ENCODE measurements at places on chromosomes 2 and 18.

- no peak for DNase-seq
These were observed 248.3 kb downstream of the KCNE4 start for GRCh38 chr2:223300326-223300725.

- no peak for DNase-seq
These were observed 40.4 kb downstream of the PTPN2 start for GRCh38 chr18:12843420-12844350.

- DNase-seq: peak; percentile 78
These were observed 14.0 kb upstream of the DUSP2 start for GRCh38 chr2:96159084-96159830.

DNA sequence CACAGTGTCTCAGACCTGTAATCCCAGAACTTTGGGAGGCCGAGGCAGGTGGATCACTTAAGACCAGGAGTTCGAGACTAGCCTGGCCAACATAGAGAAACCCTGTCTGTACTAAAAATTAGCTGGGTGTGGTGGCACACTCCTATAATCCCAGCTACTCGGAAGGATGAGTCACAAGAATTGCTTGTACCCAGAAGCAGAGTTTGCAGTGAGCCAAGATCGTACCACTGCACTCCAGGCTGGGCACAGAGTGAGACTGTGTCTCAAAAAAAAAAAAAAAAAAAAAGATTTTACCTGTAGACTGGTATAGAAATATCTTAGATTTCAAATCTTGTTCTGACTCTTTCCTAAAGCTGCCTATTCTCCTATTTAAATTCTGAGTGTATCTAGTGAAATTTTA is 7.2 kb upstream of the KLHL29 start:
- no peak for DNase-seq

- DNase-seq: no peak
These were observed 27.1 kb downstream of the CAMKMT start for GRCh38 chr2:44388877-44389276.

DNA sequence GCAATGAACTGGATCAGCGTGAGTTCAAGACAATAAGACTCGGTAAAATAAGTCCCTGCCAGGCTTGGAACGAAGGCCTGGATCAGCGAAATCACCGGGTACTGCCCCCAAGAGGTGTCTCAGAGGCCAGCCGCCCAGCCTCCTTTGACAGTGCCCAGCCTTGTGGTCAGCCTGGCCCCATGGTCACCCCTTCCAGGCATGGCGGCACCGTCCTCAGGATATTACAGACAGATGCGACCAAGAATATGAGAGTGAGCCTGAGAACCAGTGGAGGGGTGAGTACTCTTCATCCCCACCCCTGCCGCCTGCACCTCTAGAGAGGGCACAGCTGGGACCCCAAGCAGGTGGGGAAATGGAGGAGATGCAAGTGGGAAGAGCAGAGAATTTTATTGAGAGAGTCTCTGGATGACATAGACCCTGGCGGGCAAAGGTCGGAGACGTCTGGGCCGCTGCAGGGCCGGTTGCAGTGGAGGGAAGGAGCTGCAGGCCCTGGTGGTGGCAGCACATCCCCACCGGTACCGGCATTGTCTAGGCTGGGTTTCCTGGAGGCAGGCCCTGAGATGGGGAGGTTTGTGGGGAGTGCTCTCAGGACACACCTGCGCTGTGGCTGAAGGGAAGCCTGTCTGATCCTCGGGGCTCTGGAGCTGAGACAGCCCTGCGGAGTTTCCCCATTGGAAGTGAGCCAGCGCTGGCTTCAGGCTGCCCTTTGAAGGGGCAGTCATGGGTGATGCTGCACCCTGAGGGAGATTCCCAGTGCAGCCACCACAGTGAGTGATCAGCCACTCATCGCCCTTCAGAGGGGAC is 190.0 kb downstream of the SEPTIN10 start:
- no peak for DNase-seq

- no peak for DNase-seq
These were observed 26.3 kb upstream of the EPG5 start for GRCh38 chr18:45993438-45993837.

DNA sequence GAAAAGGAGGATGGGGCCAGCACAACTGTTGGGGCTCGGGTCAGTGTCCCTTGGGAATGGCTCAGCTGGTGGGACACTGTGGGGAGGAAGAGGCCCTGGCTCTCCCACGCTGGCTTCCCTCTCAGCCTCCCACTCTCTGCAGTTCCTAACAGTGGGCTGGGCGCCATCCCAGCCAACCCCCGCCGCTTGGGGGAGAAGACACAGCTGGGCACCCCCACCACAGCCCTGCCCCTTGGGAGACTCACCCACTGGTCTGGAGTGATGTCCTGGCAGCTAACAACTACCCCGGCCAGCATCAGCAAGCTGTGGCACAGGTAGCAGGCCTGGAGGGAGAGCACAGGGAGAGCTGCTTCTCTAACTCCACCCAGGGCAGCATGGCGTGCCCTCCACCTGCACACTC is 8.3 kb upstream of the SEMA4C start:
- DNase-seq: no peak

GRCh38 chr18:79339094-79339908 is 56.4 kb upstream of the NFATC1 start:
- DNase-seq: no peak

DNA sequence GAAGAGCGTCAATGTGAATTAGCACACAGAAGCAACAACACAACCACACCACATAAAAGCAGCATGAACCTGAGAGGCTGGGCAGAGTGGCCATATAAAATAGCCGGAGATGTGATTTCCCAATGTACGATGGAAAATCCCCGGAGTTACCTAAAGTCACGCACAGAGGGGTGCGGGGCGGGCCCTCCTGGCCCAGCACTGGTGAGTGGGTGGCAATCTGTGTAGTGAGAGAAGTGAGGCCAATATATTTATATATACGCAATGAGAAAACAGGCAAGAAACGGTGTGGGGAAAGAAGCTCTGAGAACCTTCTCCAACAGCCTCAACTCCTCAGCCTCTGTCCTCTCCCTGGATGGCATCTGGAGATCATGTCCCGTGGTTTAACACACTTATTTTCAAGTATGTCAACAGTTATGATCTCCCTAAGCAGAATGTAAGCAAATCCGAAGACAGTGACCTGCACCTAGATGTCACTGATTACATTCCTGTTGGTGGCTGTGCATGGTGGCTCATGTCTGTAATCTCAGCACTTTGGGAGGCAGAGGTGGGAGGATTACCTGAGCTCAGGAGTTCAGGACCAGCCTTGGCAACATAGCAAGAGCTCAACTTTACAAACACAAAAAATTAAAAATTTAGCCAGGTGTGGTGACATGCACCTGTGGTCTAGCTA is 41.6 kb downstream of the CRACDL start:
- DNase-seq: no peak

DNA sequence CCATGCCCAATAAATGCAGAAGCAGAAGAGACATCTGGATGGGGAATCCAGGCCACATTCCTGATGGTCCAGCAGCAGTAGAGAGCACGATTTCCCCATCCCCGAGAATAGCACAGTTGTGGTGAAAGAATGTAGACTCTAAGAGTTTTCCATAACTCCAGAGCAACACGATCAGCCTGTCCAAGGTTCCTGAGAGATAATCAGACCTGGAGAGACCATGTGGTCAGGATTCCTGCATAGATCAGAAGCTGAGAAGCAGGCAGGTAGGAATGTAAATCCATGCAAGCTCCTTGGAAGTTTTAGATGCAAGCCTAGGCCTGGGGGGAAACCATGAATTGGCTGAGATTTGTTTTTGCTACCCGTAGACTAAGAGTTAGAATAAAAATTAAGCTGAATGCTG is 34.2 kb upstream of the PTPRM start:
- DNase-seq: no peak

GRCh38 chr2:127361929-127362885 is 25.6 kb downstream of the MAP3K2 start:
- no peak for DNase-seq

DNA sequence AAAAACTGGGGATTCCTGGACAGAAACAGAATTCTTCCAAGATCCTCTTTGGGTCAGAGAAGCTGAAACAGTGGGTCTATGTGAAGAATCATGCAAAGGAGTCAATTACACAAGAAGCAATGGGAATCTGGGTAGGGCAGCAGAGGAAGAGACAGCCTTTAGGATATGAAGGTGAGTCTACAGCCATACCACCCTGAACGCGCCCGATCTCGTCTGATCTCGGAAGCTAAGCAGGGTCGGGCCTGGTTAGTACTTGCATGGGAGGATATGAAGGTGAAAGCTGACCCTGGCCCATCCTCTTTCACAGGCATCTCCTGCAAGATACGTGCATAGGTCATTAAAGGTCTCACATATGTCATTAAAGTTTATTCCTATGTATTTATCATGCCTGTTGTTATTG is 1080.9 kb upstream of the FANCL start:
- no peak for DNase-seq

- no peak for DNase-seq
These were observed 347.7 kb downstream of the KIAA1328 start for GRCh38 chr18:37176621-37176934.

DNA sequence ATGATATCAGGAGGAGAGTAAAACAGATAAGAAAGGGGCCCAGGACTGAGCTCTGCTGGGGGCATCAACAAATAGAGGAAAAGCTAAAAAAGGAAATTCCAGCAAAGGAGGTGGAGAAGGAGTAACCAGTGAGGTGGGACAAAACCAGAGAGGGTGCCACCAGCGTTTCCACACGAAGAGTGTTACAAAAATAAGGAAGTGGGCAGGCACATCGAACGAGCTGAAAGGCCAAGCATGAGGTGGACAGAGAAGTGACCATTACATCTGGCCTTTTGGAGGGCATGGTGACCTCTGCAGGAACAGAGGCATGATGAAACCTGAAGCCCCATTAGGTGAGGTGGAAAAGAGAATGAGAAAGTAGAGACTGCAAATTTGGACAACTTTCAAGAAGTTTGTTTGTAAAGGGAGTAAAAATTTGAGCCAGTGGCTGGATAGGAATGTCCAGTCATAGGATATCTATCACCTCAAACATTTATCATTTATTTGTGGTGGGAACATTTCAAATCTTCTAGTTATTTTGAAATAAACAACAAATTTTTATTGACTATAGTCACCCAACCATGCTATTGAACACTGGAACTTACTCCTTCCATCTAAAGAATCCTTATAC is 18.4 kb upstream of the VIT start:
- no peak for DNase-seq

DNA sequence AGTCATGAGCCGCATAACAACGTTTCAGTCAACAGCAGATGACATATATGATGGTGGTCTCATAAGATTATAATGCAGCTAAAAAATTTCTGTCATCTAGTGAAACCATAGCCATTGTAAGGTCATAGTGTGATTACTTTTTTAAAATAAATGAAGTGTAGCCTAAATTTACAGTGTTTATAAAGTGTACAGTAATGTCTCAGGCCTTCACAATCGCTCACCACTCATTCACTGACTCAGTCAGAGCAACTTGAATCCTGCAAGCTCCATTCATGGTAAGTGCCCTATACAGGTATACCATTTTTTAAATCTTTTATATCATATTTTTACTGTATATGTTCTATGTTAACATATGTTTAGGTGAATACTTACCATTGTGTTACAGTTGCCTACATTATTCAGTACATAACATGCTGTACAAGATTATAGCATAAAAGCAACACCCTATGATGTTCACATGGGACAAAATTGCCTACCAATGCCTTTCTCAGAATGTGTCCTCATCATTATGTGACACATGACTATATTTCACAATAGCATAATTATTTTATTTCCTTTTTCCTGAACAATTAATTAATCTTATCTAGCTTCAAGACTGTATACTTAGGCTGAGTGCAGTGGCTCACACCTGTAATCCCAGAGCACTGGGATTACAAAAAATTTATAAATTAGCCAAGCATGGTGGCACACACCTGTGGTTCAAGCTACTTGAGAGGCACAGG is 1115.9 kb upstream of the ZEB2 start:
- DNase-seq: no peak

GRCh38 chr2:221569871-221570270 is 2.2 kb downstream of the EPHA4 start:
- DNase-seq: no peak

GRCh38 chr18:28771849-28772248 is 594.9 kb upstream of the CDH2 start:
- DNase-seq: no peak

DNA sequence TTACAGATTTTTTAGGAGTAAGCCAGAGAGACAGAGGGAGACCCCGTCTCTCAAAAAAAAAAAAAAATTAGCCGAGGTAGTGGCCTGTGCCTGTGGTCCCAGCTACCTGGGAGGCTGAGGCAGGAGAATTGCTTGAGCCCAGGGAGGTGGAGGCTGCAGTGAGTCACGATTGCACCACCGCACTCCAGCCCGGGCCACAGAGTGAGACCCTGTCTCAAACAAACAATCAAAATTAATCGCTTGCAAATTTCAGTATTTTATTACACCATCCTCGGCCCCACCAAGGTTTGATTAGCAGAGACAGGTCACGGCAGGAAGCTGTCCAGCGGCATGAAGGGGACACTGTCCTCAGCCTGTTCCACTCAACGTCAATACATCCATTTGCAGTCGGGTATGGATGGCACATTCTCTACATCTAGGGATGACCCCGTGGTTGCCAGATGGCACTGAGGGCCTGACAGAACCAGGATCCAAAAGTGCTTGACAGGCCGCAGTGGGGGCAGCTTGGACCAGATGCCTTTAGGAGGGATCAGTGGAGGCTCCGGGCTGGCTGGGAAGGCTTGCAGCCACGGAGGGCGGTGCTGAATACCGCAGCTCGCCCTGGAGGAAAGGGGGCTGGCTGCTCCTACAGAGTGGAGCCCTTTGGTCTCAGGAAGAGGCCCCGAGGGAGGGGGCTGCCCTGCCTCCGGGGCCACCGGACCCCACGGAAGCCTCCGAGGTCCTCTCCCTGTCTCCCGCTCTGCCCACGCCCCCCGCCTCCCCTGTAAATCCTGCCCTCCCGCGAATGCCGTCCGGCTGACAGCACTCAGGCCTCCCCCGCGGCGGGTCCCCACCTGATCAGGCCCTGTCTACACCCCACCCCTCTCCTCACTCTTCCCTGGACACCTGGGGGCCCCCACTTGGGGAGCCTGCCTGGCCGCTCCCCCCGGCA is 13.1 kb downstream of the ASPRV1 start:
- DNase-seq: no peak

DNA sequence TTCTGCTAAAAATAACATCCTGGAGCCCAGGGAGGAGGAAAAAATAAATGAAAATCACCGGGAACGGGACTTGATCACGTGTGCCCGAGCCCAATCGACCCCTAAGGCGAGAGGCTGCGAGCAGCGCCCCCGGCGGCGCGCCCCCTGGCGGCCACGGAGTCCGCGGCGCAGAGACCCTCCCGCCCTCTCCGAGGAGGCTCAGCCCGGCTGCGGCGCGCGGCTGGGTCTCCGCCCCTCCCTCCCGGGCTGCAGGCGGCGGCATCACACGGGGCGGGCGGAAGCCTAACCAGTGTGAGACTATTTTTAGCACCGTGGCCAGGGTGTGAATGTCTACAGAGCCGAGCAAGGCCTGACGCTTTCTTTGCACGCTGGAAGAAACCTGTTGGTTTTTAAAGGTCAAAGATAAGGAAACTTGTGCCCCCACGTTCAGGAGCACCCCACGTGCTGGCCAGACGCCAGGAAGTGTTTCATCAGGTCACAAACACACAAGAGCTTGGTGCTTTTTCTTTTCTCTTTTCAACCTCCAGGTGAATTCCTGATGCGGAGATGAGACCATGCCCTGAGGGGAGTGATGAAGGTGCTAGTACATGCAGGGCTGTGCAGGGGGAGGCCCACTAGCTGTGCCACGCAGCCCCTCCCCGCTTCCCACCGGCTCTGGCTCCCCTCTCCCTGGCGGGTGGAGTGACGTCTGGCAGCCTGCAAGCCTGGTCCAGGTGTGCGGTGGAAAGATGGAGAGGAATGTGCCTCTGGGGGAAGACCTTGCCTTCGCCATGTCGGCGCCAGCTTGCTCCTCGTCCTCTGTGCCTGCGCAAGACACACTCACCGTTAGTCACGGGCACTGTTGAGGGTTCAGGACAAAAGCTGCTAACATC is 35.3 kb upstream of the DNMT3A start:
- peak; percentile 97 for DNase-seq

Data from activated CD8-positive, alpha-beta memory T cell treated with anti-CD3 and anti-CD28 coated beads for 24 hours (primary cell).